CD8-positive, alpha-beta memory T cell (primary cell): ENCODE measurements at places on chromosomes 3 and 15. TPM values are rescaled to one million over a fixed set of nuclear protein-coding genes. Genes with fewer than 3 reads are reported as not detected.

GRCh38 chr3:65758876-65759598 lies 279.7 kb downstream of the MAGI1 start:
- H3K27ac ChIP-seq = no peak overlapping the region
- H3K36me3 ChIP-seq = no peaks in the 10 kb centered on the region
- no peak for DNase-seq
- H3K27me3 ChIP-seq = no peaks in the 10 kb centered on the region
- H3K4me1 ChIP-seq = no peaks in the 10 kb centered on the region

DNA sequence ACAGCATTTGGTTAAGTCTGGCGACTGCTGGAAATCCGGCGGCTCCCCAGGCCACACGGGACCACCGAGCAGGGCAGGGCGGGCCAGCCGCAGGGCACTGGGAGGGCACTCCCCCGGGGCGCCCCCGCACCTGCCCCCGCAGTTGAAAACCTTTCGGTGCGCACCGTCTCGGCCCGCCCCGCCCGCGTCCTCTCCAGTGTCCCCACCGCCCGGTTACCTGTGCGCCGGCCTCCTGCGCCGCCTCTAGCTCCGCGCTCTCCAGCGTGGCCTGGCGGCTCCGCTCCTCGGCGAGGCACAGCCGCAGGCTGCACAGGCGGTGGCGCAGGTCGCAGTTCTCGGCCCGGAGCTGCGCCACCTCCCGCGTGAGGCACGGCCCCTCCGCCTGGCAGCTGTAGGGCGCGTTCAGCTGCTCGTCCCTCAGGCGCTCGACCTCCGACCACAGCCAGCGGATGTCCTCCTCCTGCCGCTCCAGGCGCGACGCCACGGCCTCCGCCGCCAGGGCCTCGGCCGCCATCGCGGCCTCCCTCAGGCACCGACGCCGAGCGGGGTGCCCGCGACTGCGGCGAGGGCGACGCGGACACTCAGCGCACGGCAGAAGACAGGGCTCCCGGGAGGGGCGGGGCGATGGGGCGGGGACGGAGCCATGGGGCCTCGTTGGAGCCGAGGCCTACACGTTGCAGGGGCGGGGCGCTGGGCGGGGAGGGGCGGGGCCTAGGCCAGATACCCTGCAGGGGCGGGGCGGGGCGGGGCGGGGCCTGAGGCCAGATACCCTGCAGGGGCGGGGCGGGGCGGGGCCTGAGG lies at the start of gene TARS3:
Gene TARS3 (minus strand): TSS at position 600 of the 801 bp plus-strand sequence. CDS start 86 bp downstream, at position 514.
- peak within 1 kb of the TSS; percentile 69 for H3K4me3 ChIP-seq
- H3K27me3 ChIP-seq = no peaks in the 10 kb centered on the region
- peak within 1 kb of the TSS; percentile 71 for H3K27ac ChIP-seq
- peaks cover 16% of the 10 kb centered on the region for H3K4me1 ChIP-seq
- peak; percentile 99 for DNase-seq

GRCh38 chr15:97301166-97301565 lies 659.3 kb upstream of the ARRDC4 start:
- no peaks in the 10 kb centered on the region for H3K36me3 ChIP-seq
- H3K27me3 ChIP-seq = no peaks in the 10 kb centered on the region
- DNase-seq = no peak
- no peak overlapping the region for H3K27ac ChIP-seq

DNA sequence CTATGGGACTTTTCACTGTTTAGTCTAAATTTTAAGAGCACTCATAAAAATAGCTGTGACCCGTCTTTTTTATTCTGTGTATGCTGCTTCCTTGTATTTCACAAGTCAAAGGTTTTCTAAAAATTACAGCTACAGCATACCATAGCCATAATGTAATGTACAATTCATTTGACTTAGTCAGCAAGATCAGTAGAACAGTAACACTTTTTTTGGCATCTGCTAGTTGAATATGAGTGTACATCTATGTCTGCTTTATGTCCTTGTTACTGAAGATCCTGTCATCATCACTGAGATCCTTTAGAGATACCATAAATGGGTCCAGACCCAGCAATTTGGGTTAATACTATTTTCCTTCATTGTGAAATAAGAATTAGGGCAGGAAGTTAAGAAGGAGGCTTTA lies 42.2 kb downstream of the CMSS1 start:
- no peak overlapping the region for H3K4me3 ChIP-seq
- no peaks in the 10 kb centered on the region for H3K4me1 ChIP-seq
- no peaks in the 10 kb centered on the region for H3K36me3 ChIP-seq
- no peak overlapping the region for H3K27ac ChIP-seq
- H3K27me3 ChIP-seq = no peaks in the 10 kb centered on the region
- no peak for DNase-seq

DNA sequence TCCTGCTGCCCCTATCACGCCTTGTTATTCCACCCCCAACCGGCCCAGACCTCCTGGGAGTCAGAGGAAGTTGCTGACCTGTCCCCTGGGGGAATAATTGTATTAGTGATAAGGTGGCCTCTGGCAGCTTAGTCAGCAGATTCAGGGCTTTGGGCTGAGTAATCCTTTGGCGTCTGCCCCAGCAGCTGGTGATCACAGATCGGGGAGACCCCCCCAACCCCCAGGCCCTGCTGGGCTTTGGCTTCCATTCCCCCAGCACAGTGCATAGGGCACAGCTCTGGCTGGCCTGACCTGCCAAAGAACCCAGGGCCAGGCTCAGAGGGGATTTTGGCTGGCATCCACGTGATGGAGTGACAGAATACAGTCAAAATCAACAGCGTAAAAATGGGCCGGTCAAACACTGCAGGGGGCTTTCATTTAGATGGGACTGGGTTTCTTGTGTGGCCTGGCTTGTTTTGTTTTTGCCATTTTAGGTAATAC lies 3.9 kb upstream of the NR2E3 start:
- no peaks in the 10 kb centered on the region for H3K36me3 ChIP-seq
- no peaks in the 10 kb centered on the region for H3K4me1 ChIP-seq
- H3K4me3 ChIP-seq = no peak overlapping the region
- H3K27ac ChIP-seq = no peak overlapping the region
- DNase-seq = no peak

Gene LAMB2
- 0.77 TPM for total RNA-seq

GRCh38 chr15:39574427-39574826 lies 6.5 kb upstream of the THBS1 start:
- H3K4me1 ChIP-seq = no peaks in the 10 kb centered on the region
- H3K27me3 ChIP-seq = peaks cover 7% of the 10 kb centered on the region
- no peak overlapping the region for H3K27ac ChIP-seq
- DNase-seq = no peak

Gene PIGBOS1
- 11.9 TPM for total RNA-seq

- no peak overlapping the region for H3K4me3 ChIP-seq
- no peaks in the 10 kb centered on the region for H3K4me1 ChIP-seq
- H3K27ac ChIP-seq = no peak overlapping the region
- H3K36me3 ChIP-seq = peaks cover 31% of the 10 kb centered on the region
- H3K27me3 ChIP-seq = no peaks in the 10 kb centered on the region
These were observed 68.9 kb upstream of the GOLGA6B start for GRCh38 chr15:72585476-72586058.

DNA sequence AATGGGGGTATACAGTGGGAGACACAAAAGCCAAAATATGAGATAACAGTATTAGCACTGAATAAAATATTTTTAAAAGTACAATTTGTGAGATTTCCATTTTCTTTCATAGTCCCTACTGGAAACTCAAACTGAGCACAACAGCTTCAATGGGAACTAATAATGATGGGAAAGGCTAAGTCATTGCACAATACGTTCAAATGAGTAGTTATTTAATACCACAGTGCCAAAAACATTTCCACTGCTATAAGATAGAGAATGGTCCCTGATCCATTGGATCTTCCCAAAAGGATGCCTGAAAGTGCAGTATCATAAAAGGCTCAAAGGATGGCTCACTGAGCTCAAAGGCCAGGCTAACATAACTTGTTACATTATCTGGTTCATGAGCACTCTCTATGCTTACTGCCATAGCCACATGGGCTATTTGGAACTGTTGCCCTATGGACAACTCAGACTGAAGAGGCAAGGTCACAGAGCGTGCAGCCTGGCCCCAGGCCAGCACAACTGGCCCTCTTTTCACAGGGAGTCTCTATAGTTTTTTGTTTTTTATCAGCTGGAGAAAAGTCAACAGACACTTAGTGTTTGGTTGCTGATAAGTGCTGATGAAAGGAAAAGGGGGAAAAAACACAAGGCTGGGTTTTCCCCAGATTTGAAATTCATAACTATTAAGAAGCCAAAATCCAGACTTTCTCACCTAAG lies 54.1 kb upstream of the PPIB start:
- H3K27me3 ChIP-seq = no peaks in the 10 kb centered on the region
- no peak overlapping the region for H3K4me3 ChIP-seq
- no peaks in the 10 kb centered on the region for H3K36me3 ChIP-seq
- no peaks in the 10 kb centered on the region for H3K4me1 ChIP-seq
- DNase-seq = no peak
- H3K27ac ChIP-seq = no peak overlapping the region

GRCh38 chr3:39716849-39717248 lies 92.6 kb upstream of the MYRIP start:
- H3K4me1 ChIP-seq = no peaks in the 10 kb centered on the region
- H3K27ac ChIP-seq = no peak overlapping the region
- no peak for DNase-seq
- no peaks in the 10 kb centered on the region for H3K27me3 ChIP-seq
- no peak overlapping the region for H3K4me3 ChIP-seq
- no peaks in the 10 kb centered on the region for H3K36me3 ChIP-seq

DNA sequence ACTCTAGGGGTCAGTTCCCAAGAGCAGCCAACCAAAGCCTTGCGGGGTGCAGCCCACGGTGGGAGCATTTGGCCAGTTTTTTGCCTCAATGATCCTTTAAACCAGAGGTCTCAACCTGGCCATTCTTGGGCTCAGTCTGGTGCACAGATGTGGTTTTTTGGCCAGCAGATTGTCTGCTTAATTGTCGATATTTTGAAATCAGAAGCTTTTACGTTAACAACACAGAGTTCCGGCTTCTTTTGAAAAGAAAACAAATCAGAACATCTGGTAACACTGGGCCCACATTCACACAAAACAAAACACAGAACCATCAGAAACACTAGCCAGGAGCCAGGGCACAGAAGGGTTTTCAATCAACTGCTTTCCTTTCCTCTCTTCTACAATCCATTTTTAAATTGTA lies 127.7 kb downstream of the XXYLT1 start:
- H3K36me3 ChIP-seq = no peaks in the 10 kb centered on the region
- H3K27ac ChIP-seq = no peak overlapping the region
- H3K27me3 ChIP-seq = no peaks in the 10 kb centered on the region
- DNase-seq = no peak
- H3K4me1 ChIP-seq = peaks cover 8% of the 10 kb centered on the region
- H3K4me3 ChIP-seq = no peak overlapping the region

DNA sequence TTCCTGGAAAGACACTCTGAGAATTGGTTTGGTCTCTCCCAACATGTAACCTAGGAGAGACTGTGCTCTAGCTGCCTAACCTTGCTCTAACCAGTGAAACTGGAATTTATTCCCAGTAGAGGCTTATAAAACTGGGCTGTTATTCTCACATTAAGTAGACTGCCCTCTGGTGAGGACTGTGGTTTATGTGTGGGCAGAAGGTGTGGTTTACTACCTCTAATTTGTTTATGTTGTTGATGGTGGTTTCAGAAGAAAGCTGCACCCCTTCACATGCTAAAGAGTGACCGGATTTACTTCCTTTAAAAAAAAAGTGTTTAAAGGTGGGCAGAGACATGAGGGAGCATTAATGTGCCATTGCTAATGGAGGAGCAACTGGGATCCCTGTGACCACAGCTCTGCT lies 273.2 kb downstream of the MECOM start:
- DNase-seq = no peak
- no peaks in the 10 kb centered on the region for H3K27me3 ChIP-seq
- H3K27ac ChIP-seq = no peak overlapping the region
- no peak overlapping the region for H3K4me3 ChIP-seq

Gene SI
- not detected for total RNA-seq

DNA sequence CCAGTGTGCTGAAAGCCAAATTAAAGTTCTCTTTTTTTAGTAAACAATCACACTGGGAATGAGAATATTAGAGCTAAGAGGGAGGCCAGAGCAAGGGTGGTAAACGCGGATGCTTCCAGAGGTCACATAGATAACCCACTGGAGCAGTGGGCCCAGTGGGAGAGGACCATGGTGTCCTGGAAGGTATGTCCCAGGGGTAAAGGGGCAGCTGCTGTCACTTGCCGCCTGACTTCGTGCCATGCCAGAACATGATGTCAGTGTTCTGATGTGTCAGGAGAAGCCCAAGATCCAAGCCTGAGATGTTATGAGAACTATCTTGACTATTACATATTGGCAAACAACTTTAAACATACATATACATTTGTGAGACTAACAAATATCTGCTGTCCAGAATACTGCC lies 211.9 kb upstream of the IL12A start:
- no peaks in the 10 kb centered on the region for H3K27me3 ChIP-seq
- no peak for DNase-seq
- no peaks in the 10 kb centered on the region for H3K4me1 ChIP-seq
- no peak overlapping the region for H3K27ac ChIP-seq
- H3K36me3 ChIP-seq = no peaks in the 10 kb centered on the region

Gene ABCC5
- total RNA-seq = 18.1 TPM

GRCh38 chr15:83210619-83211018 lies 3.0 kb upstream of the HDGFL3 start:
- peaks cover 5% of the 10 kb centered on the region for H3K27me3 ChIP-seq
- no peaks in the 10 kb centered on the region for H3K4me1 ChIP-seq
- no peak overlapping the region for H3K27ac ChIP-seq
- no peak for DNase-seq
- H3K4me3 ChIP-seq = no peak overlapping the region

Gene SLC51B
- total RNA-seq = not detected

DNA sequence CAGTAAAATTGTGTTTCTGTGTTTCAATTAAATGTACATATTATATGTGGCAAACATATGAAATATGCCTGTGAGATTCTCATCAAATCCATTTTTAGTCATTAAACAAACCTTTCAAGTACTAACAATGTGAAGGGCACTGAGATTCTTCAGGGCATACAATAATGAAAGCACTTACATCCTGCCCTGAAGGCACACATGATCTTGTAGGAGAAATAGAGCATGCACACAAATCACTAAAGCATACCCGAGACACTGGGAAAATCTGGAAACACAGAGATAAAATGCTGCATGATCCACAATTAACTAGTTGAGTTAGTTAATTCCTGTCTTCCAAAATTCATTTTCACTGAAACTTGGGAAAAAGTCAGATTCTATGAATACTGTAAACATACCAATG lies 810.5 kb upstream of the NECTIN3 start:
- H3K4me1 ChIP-seq = no peaks in the 10 kb centered on the region
- H3K27ac ChIP-seq = no peak overlapping the region
- no peak overlapping the region for H3K4me3 ChIP-seq
- no peaks in the 10 kb centered on the region for H3K36me3 ChIP-seq
- H3K27me3 ChIP-seq = no peaks in the 10 kb centered on the region

DNA sequence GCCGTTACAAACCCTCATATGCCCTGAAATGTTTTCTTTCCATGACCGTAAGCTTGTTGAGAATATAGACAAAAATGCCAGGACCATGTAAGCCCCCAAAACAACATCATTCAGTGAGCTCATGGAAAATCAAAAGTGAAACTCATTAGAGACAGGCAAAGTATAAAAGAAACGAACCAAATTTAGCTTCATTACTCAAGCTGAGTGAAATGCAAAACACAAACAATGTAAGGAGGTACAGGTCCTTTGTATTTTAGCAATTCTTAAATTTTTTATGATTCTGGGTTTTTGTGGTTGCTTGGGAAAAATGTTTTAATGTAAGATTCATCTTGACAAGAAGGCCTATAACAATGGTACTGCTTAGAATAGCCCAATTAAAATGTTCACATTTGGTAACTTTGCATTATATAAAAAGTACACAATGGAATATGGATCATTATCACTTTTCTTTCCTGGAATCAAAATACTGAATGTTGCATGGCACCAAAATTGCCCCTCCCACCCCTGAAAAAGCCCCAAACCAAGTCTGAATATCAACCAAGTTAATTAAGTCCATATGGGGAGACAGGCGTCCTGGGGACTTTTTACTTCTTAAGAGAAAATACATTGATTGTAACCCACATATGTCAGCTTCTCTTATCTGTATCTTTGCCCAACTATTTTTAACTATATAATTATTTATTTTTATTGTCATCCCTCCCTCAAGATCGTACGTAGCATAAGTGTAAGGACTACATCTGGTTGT lies 247.7 kb upstream of the CDIN1 start:
- H3K4me1 ChIP-seq = no peaks in the 10 kb centered on the region
- H3K27me3 ChIP-seq = no peaks in the 10 kb centered on the region
- H3K27ac ChIP-seq = no peak overlapping the region
